GF-D8 (cell line): ENCODE measurements at places on chromosomes 6 and 20.

DNA sequence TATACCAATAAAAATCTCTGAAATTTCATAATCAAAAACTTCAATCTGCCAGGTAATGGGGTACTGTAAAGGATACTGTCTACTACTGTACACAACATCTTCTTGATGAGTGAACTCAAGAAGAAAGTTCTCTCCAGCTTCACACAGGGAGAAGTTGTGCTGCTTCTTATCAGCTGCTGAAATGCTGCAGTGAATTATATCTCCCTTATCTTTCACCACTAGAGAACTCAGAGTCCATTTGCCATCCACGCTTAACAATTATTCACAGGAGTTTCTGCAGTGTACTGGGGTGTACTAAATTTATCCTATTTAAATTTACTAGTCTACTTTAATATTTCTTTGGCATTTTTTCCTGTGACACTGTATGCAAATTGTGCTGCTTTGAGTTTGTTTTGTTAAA is 384.8 kb downstream of the TFAP2B start:
- no peak for DNase-seq

DNA sequence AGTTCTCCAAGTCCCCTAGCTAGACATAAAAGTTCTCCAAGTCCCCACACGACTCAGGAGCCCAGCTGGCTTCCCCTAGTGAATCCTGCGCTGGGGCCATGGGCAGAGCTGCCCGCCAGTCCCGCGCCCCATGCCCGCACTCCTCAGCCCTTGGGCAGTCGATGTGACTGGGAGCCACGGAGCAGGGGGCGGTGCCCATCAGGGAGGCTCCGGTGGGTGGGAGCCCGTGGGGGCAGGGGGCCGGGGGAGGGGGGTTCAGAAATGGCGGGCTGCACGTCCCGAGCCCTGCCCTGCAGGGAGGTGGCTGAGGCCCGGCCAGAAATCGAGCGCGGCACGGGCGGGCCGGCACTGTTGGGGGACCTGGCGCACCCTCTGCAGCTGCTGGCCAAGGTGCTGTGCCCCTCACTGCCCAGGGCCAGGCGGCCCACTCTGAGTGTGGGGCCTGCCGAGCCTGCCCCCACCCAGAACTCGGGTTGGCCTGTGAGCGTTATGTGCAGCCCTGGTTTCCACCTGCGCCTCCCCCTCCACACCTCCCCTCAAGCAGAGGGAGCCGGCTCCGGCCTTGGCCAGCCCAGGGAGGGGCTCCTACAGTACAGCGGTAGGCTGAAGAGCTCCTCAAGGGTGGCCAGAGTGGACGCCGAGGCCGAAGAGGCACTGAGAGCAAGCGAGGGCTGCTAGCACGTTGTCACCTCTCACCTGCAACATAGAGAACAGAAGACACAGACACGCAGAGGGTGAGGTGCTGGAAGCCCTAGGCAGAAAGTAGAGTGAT is 11.4 kb downstream of the GSTA5 start:
- no peak for DNase-seq

- no peak for DNase-seq
Observed at GRCh38 chr6:159493898-159494585, 199.0 kb downstream of the SOD2 start.

GRCh38 chr20:37416848-37417616 is 71.1 kb downstream of the SRC start:
- DNase-seq = no peak

DNA sequence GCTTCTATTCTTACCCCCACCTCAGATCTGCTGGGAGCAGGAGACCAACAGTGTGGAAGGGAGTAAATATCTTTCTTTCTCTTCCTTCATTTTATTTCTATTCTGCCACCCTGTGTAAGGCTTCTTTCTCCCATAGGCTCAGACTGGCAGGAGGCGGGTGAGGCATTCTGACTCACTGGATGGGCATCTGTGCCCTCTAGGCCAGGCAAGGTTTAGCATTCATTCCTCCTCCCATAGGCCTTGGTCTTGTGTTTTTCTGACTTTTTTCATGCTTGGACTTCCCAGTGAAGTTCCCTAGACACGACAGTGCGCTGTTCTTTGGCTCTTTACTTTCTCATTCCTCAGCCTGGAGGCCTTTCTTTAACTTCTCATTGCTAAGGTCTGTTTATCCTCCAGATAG is 235.2 kb downstream of the SYNE1 start:
- no peak for DNase-seq

DNA sequence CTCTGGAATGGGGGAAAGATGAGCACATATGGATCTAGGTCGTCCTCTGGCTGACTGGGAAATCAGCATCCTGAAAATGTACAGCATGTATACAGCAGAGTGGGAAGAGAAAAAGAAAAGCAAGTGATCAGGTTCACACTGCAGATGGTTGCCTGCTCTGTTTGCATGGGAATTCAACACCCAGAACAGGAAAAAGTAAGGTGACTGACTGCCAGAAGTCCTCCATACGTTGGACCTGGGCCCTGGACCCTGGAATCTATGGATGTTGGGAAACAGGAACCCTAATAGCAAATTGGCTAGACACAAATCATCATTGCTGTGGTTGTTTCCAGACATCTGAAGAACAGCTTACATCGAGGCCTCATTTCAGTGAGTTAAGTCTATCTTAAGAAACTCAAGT is 30.3 kb upstream of the TNFAIP3 start:
- DNase-seq = no peak

- DNase-seq = no peak
Observed at GRCh38 chr6:17393892-17394631, 667 bp downstream of the CAP2 start.

- no peak for DNase-seq
Observed at GRCh38 chr20:59836767-59837166, 96.7 kb downstream of the SYCP2 start.

GRCh38 chr20:49684335-49684997 is 29.2 kb downstream of the B4GALT5 start:
- no peak for DNase-seq

DNA sequence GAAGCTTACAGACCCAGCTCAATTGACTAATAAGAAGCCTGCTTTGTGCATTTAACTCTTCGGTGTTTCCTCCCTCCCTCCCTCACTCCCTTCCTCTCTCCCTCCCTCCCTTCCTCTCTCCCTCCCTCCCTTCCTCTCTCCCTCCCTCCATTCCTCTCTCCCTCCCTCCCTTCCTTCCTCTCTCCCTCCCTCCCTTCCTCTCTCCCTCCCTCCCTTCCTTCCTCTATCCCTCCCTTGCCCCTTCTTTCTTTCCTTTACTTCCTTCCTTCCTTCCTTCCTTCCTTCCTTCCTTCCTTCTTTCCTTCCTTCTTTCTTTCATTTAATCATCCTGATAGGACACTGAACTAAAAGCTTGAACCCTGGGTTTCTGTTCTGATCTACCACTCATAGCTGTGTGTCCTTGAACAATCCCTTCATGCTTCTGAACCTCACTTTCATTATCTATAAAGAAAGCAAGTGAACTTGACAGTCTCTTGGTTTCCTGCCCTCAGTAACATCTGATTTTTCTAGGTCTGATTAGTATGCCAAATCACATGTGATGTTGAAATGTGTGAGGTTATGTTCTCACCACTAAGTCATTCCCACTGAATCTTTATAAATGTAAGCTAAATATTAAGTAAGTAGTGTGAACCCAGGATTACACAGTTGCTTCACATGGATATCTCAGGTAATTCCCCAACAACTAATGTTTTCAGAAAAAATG is 132.3 kb upstream of the BMP2 start:
- DNase-seq = no peak

GRCh38 chr6:16418151-16418550 is 179.8 kb downstream of the GMPR start:
- DNase-seq = no peak

- DNase-seq = no peak
Observed at GRCh38 chr6:32962213-32962826, 6.1 kb upstream of the BRD2 start.

DNA sequence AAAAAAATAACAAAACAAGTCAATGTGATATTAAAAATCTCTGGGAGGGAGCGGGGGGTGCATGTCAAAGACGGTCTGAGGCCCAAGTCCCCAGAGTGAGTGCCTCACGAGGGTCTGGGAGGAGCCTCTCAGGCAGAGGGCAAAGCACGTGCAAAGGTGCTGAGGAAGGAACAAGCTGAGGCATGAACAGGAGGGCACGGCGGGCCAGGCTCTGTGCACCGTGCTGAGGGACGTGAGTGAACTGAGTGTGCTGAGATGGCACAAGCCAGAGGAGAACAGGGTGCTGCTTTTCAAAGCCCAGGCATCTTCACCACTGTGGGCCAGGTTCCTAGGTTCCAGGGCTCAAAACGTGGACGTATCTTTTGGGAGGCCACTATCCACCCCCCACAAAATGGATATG is 142.1 kb upstream of the PHACTR3 start:
- no peak for DNase-seq

DNA sequence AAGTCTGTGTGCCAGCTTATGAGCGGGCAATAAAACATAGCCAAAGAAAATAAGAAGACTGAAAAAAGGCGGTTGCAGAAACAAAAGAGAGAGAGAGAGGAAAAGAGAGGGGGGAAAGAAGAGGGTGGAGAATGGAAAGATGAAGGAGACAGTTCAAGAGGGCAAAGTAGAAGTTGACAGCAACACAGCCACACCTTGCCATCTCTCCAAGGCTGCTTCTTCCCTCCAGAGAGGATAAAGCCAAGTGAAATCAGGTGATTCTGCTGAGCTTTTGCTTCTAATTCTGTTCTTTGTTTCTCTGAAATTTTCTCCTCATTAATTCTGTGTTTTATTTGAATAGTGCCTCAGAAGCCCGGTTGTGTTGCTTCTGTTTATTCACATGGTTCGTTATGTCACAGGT is 48.5 kb downstream of the PTPRK start:
- no peak for DNase-seq

DNA sequence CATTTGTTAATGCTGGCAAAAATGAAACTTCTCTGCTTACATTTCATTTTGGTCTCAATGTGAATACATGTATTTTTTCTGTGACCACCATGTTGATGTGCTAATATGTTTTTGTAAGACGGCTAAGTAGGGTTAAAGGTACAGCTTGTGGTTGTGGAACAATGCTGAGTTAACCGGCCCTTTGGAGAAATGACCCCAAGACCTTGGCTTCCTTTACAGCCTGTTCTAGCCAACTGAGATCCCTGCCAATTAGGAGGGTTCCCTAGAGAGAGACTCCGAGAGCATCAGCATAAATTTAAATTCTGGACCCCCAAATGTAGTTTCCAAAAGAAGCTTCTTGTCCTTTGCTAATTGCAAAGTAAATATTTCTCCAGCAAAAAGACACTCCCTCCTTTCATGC is 44.4 kb downstream of the RSPO3 start:
- no peak for DNase-seq

GRCh38 chr6:158496700-158497099 is 63.2 kb upstream of the TMEM181 start:
- no peak for DNase-seq

- no peak for DNase-seq
Observed at GRCh38 chr20:63498960-63499337, at the start of gene EEF1A2. Gene EEF1A2, minus strand, starts transcription at chr20:63499083. Its CDS starts 1,320 bp downstream, at chr20:63497763.

GRCh38 chr20:20102163-20102562 is 49.8 kb downstream of the CFAP61 start:
- DNase-seq = no peak

GRCh38 chr20:50359607-50360217 is 150.5 kb upstream of the PTPN1 start:
- DNase-seq = no peak

GRCh38 chr6:89379281-89379680 is 26.8 kb upstream of the UBE2J1 start:
- DNase-seq = peak; percentile 89

GRCh38 chr6:71287038-71287437 is 1.6 kb upstream of the OGFRL1 start:
- no peak for DNase-seq

- DNase-seq = no peak
Observed at GRCh38 chr6:138250513-138251247, 32.4 kb upstream of the PBOV1 start.

DNA sequence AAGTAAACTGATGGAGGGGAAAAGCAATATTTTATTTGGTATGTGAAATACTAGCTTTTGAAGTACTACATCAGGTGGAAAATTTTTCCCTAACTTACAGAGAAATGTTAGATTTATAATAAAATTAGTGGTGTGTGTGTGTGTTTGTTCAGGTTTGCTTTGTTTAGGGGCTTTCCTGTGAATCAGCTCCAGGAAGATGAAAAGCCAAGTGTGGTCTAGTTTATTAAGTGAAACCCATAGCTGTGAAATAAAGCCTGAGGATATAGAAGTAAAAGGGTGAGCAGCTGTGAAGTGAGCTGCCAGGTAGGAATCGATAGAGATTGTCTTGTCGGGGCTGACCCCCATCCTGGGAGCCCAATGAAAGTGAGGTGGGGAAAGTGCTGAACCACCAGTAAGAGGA is 347.6 kb upstream of the IMPG1 start:
- DNase-seq = no peak

GRCh38 chr20:47727170-47727880 is 58.0 kb downstream of the SULF2 start:
- peak; percentile 100 for DNase-seq

GRCh38 chr20:21433329-21433890 is 36.1 kb upstream of the NKX2-4 start:
- DNase-seq = no peak

GRCh38 chr6:36791521-36792135 is 47.6 kb downstream of the CPNE5 start:
- DNase-seq = no peak

DNA sequence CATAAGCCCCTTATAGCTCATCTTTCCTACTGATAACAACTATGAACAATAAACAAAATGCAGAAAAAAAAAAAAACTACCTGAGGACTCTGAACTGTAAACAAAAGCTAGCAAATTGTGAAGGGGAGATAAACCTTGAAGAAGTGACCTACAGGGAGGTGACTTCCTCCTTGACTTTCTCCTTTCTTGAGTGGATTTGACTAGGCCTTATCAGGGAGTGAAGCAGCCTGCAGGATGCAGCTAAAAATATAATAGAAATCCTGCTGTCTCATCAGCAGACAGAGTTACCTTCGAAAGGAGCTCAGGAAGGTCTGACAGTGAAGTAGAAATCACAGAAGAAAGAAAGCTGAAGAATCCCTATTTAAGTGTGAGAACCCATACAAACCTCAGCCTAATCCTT is 322.0 kb upstream of the HTR1E start:
- no peak for DNase-seq

DNA sequence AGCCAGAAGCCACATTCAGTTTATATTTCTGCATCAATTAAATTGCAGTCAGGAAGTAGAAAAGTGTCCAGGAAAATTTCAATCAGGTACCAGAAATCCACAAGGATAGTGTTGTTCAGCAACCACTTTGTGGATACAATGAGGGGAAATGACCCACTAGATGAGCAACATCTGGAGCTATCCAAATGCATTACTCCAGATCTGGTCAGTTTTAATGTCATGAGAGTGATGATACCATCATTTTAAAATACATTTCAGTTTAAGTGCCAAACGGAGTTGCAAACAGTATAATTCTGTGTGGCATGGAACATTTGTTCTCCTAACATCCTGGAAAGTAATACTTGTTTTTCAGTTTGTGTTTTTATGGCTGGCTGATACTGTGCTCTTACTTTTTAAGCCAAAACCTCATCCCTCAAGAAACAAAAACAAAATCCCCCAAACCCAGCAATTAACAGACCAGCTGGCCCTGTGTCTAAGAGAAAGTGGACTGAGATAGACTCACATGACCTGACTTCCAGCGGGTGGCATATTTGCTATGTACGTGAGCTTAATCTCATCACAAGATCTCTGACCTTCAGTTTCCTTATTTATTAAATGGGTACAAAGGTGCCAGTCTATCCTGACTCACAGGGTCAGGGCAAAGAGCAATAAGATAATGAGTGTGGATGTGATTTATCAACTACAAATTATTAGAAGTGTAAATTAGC is 58.8 kb upstream of the CNKSR3 start:
- no peak for DNase-seq

GRCh38 chr20:36866681-36867495 is 9.1 kb upstream of the TLDC2 start:
- no peak for DNase-seq
